ENCODE measurements at places on chromosomes 3 and 15.

DNA sequence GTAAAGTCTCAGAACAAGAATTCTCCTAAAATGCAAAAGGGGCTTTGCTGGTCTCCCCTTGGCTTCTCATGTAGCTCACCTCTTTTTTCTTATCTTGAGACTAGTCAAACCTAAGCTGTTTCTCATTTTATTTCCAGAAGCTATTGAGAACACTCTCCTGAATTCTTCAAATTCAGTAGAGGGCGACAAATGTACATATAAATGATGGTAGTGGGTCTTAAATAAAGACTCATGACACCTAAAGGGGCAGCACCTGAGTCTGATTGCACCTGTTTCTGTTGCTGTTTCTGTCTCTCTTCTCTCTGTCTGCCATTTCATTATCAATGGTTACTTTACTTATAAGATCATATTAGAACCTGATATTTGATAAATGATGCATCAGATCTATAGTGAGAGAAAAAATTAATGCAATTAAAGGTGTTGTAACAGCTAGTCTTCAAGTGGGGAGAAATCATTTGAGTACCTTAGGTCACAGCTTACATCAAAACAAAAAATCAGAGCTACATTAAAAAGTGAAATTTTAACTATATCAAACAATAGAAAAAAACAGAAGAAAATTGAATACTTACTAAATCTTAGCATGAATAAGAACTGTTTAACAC is 7.0 kb downstream of the ADIPOQ start:
- no peak overlapping the region for H3K4me3 ChIP-seq
- H3K36me3 ChIP-seq, result no peaks in the 10 kb centered on the region
- no peaks in the 10 kb centered on the region for H3K4me1 ChIP-seq
- no peak overlapping the region for H3K27ac ChIP-seq

DNA sequence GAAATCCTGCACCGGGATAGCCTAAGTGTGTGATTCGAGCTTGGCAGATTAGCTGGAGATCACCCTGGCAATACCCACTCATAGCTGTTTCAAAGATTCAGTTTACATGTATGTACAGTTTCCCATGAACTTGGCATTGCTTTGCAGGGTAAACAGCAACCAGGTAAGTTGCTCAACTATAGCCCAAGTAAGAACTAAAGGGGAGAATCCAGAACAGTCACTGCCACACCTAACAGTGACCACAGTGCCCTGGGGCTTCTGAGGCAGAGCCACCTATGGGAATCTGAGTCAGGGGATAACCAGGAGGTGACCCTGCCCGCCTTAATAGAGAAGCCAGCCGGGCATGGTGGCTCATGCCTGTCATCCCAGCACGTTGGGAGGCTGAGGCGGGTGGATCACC is 15.9 kb downstream of the CDAN1 start:
- H3K36me3 ChIP-seq, result peaks cover 77% of the 10 kb centered on the region
- H3K27me3 ChIP-seq, result no peaks in the 10 kb centered on the region
- no peak for DNase-seq
- H3K4me3 ChIP-seq, result no peak overlapping the region

DNA sequence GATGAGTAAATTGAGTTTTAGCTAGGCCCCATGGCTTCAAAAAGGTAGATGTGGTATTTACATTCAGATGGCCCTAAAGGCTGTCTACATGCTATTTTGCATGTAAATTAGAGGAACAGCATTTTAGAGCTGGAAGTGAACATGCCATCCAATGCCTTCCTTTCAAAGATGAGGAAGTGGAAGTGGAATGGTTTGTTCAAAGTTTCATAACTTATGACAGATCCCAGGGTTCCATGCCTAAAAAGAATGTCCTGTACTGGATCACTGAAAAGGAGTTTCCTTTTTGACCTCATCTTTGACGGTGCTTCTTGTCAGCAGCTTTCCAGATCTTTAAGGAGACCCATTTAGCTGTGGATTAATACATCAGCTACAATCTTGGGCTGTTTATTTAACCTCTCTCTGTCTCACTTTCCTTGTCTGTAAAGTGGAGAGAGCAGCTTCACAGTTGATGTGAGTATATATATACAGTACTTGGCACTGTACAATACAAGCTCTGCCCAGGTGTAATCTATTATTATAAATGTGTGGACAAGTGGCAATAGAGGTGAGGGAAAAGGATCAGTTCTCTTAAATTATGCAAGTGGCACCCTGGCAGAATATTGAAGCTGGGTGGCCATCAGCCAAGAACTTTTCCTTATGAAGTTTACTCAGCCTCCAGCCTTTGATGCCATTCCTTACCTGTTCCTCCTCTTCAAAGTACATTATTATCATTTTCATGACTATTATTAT is 68.7 kb upstream of the GOLGA8B start:
- DNase-seq, result no peak
- H3K27me3 ChIP-seq, result no peaks in the 10 kb centered on the region
- H3K27ac ChIP-seq, result no peak overlapping the region

GRCh38 chr3:179860275-179861107 is 176.2 kb downstream of the PEX5L start:
- H3K36me3 ChIP-seq, result no peaks in the 10 kb centered on the region
- H3K4me3 ChIP-seq, result no peak overlapping the region
- H3K4me1 ChIP-seq, result no peaks in the 10 kb centered on the region
- no peaks in the 10 kb centered on the region for H3K27me3 ChIP-seq
- DNase-seq, result no peak
- no peak overlapping the region for H3K27ac ChIP-seq

- H3K27me3 ChIP-seq, result no peaks in the 10 kb centered on the region
- no peak overlapping the region for H3K4me3 ChIP-seq
- H3K27ac ChIP-seq, result peak overlapping the region; percentile 85
- peaks cover 22% of the 10 kb centered on the region for H3K4me1 ChIP-seq
Measured at GRCh38 chr15:62431817-62432216, 266.7 kb upstream of the C2CD4B start.

GRCh38 chr15:38274135-38274534 is 21.5 kb downstream of the SPRED1 start:
- no peak for DNase-seq
- H3K4me1 ChIP-seq, result no peaks in the 10 kb centered on the region
- no peak overlapping the region for H3K27ac ChIP-seq
- H3K36me3 ChIP-seq, result peaks cover 5% of the 10 kb centered on the region

DNA sequence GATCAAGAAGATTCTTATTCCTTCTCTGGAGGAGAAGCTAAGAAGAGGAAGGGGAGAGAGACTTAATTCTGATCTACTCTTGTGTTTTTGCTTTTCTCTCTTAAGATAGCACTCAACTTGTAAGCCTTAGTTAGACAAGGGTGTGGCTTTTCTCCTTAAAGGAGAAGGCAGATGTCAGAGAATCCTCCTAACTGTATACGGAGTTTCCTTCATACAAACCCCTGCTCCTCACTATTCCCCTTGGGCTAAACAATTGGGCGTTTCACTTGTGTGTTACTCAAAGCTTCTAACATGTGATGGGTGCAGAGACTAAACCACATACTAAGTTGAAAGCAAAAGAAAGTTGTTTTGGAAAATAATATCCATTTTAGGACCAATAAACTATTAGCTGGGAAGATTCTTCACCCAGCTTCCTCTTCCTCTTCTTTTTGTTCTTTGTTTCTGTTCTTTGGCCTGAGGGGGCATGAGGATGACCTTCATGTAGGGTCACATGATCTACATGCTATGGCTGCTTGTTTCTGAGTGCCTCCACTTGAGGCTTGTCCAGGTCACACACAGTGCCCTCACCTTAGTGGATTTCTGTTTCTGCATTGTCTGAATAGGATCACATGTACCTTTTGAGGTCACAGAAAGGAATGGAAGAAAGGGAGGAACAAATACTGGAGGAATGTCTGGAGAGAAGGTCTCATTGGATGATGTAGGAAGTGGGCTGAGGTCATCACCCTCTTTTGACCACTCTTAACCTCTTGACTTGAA is 14.6 kb downstream of the SPINK8 start:
- no peaks in the 10 kb centered on the region for H3K36me3 ChIP-seq
- H3K4me3 ChIP-seq, result no peak overlapping the region
- DNase-seq, result no peak
- H3K27ac ChIP-seq, result no peak overlapping the region
- H3K27me3 ChIP-seq, result no peaks in the 10 kb centered on the region

- no peak overlapping the region for H3K27ac ChIP-seq
- H3K27me3 ChIP-seq, result no peaks in the 10 kb centered on the region
- no peaks in the 10 kb centered on the region for H3K36me3 ChIP-seq
- no peak overlapping the region for H3K4me3 ChIP-seq
Measured at GRCh38 chr3:140086642-140087041, 151.7 kb downstream of the CLSTN2 start.

GRCh38 chr3:27877061-27878013 is 155.2 kb upstream of the EOMES start:
- no peaks in the 10 kb centered on the region for H3K4me1 ChIP-seq
- H3K27me3 ChIP-seq, result no peaks in the 10 kb centered on the region
- H3K27ac ChIP-seq, result no peak overlapping the region
- H3K36me3 ChIP-seq, result no peaks in the 10 kb centered on the region
- H3K4me3 ChIP-seq, result no peak overlapping the region

DNA sequence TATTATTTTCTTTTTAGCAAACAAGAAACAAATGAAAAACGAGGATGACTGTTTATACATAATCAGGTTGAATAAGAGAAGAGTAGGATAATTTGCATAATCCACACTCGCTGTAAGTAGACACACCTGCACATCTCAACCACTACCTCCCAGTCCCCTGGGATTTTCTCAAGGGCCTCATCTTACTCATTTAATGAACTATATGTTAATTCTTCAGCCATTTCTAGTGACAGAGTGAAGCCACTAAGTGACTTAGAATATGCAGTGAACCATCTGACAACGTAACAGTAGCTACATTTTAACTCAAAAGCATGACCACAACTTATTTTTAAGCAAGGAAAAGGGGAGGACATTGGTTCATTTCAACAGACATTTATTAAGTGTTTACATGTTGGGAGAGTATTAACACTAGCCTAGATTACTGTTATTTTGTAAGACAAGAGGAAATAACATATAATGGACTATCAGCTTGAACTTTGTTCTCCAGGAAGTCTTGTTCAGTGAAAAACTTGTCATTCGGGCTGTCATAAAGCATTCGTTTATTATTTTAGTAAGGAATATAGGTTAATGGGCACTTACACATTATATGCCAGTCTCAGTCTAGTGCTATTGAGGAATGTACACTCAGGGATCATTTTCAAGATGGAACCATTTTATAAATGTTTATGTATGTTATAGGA is 173.0 kb upstream of the ROBO2 start:
- no peak for DNase-seq
- no peaks in the 10 kb centered on the region for H3K36me3 ChIP-seq
- H3K27ac ChIP-seq, result no peak overlapping the region
- H3K27me3 ChIP-seq, result no peaks in the 10 kb centered on the region
- H3K4me1 ChIP-seq, result no peaks in the 10 kb centered on the region

DNA sequence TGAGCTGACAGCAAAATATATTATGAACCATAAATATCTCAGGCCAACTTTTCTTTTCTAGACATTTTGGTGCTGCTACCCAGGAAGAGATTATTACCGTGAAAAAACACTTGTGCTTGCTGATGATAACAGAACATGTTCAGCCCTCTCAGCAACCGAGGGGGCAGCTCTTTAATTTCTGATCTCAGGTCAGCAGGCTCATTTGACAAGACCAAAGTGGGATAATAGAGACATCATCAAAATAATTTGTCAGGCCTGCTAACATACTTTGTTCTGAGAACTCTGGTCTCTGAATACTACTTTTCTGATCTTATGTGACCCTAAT is 645.9 kb upstream of the KCNMB2 start:
- no peak overlapping the region for H3K4me3 ChIP-seq
- no peaks in the 10 kb centered on the region for H3K36me3 ChIP-seq
- H3K4me1 ChIP-seq, result no peaks in the 10 kb centered on the region
- no peak overlapping the region for H3K27ac ChIP-seq

GRCh38 chr3:8652324-8652987 is 7.9 kb upstream of the SSUH2 start:
- peaks cover under 1% of the 10 kb centered on the region for H3K4me1 ChIP-seq
- H3K27ac ChIP-seq, result no peak overlapping the region
- no peaks in the 10 kb centered on the region for H3K36me3 ChIP-seq
- H3K4me3 ChIP-seq, result no peak overlapping the region

DNA sequence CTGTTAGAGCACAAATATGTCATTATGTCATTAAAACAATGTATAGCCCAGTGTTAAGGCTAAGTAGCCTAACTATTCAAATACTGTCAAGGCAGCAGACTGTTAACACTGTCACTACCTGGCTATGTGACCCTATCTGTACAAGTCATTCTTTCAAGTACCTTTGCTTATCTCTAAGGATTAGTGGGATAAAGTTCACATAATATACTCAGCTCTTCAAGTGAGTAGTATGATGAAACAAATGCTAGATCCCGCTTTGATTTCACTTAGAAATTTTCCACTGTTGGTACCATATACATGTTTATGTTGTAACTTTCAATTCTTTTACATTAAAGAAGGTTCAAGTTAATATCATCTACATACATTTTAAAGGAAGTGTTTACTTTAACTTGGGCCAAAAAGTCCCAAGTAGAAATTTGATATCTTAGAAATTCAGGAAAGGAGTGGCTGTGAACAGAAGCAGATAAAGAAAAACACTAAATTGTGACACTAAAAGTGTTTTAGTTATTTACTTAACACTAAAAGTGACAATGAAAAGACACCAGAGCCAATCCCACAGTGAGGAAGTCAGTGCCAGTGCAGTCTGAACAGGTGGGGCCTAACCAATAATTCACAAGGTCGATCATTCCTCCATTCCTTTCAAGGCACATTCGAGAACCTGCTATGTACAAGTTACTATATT is 4.8 kb upstream of the RFX7 start:
- peaks cover 15% of the 10 kb centered on the region for H3K4me1 ChIP-seq
- no peaks in the 10 kb centered on the region for H3K36me3 ChIP-seq
- H3K4me3 ChIP-seq, result no peak overlapping the region
- no peak overlapping the region for H3K27ac ChIP-seq
- H3K27me3 ChIP-seq, result no peaks in the 10 kb centered on the region

DNA sequence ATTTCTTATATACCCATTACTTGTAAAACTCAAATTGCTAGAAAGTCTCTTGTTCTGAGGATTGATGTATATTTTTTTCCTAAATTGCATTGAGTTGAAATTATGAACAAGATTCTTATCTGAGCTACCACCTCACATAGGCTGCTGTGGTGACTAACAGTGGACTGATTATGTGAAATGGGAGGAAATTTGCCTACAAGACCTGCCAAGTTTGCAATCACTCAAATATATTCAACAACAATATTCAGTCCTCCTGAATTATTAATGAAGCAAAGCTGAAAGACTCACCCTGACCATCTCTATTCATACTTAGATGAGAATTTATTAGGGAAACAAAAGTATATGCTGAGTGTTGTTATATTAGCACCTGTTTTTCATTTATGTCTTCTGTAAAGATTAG is 412.6 kb upstream of the SEMA6D start:
- no peak for DNase-seq
- H3K4me1 ChIP-seq, result no peaks in the 10 kb centered on the region
- H3K4me3 ChIP-seq, result no peak overlapping the region
- no peaks in the 10 kb centered on the region for H3K27me3 ChIP-seq

- H3K27ac ChIP-seq, result no peak overlapping the region
- H3K4me1 ChIP-seq, result no peaks in the 10 kb centered on the region
- no peaks in the 10 kb centered on the region for H3K27me3 ChIP-seq
- H3K36me3 ChIP-seq, result no peaks in the 10 kb centered on the region
- no peak for DNase-seq
- no peak overlapping the region for H3K4me3 ChIP-seq
Measured at GRCh38 chr15:55959744-55960447, 33.5 kb downstream of the NEDD4 start.

GRCh38 chr15:94370206-94370935 is 139.0 kb downstream of the MCTP2 start:
- no peaks in the 10 kb centered on the region for H3K36me3 ChIP-seq
- no peak for DNase-seq
- H3K27ac ChIP-seq, result no peak overlapping the region
- H3K4me1 ChIP-seq, result no peaks in the 10 kb centered on the region
- H3K4me3 ChIP-seq, result no peak overlapping the region

Data from right atrium auricular region (tissue), 2 donors.